ENCODE measurements at places on chromosomes 7 and 10.

GRCh38 chr7:74495112-74496086, 41.7 kb downstream of the GTF2IRD1 start:
- DNase-seq, result no peak

DNA sequence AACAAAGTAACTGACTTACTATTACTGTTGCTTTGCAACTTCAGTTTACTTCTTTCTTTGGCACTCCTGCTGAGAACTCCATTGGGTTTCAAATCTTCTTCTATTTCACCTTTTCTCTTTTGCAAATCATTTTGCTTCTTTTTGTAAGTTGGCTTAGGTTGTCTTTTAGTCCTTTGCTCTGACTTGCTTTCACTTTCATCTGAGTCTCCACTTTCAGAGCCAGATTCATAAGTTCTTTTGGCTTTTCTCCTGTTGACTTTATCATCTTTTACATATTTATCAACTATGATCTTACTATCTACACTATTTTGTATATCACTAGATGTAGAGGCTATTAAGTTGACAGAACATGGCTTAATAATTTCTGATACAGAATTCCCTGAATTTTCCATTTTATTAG, 73.4 kb downstream of the NRBF2 start:
- DNase-seq, result no peak

- no peak for DNase-seq
These were observed 47.2 kb upstream of the DPYSL4 start for GRCh38 chr10:132139526-132139925.

DNA sequence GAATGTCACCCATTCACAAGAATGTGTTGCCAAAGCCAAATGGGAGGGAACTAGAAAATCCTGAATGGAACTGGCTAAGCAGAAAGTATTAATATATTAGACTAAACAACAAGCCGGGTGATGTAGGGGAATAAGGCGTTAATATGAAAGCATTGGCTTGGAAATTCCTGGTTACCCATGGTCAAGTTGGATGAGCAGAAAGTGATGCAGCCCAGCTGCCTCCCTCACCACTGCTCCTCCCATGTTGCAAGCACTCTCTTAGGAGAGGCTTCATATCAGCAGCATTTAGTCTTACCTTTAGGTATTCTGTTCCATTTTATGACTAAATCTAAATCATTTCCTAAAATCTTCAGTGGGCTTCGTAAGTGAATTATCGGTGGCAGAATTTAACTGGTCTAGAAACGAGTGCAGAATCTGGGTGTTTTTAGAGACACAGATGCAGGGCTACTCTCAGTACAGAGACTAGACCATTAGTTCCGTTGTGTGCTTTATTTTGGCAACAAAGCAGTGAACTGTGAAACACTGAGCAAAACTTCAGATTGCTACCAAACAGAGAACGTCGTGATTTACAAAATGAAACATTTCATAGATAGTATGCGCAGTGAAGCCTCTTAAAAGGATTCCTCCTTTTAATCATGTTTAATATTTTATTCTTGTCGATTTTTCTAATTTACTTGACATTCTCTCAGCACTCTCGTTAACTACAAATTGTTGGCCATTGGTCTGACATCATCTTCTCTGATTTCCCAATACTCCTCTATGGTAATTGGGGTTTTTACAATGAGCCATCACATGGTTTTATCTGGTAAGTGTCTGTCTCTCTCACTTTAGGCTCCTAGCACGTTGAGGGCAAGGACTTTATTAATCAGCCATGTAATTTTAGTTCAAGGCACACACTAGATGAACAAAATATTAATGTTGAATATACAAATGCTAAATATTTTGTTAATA, 22.0 kb upstream of the HGF start:
- DNase-seq, result no peak

GRCh38 chr10:93034426-93034825, 26.2 kb upstream of the CYP26C1 start:
- DNase-seq, result no peak

Data from AG04449 (cell line).